ENCODE measurements at places on chromosomes 6 and 20.
A peak's percentile ranks its signal among the peaks of the same experiment; 100 is the strongest.

DNA sequence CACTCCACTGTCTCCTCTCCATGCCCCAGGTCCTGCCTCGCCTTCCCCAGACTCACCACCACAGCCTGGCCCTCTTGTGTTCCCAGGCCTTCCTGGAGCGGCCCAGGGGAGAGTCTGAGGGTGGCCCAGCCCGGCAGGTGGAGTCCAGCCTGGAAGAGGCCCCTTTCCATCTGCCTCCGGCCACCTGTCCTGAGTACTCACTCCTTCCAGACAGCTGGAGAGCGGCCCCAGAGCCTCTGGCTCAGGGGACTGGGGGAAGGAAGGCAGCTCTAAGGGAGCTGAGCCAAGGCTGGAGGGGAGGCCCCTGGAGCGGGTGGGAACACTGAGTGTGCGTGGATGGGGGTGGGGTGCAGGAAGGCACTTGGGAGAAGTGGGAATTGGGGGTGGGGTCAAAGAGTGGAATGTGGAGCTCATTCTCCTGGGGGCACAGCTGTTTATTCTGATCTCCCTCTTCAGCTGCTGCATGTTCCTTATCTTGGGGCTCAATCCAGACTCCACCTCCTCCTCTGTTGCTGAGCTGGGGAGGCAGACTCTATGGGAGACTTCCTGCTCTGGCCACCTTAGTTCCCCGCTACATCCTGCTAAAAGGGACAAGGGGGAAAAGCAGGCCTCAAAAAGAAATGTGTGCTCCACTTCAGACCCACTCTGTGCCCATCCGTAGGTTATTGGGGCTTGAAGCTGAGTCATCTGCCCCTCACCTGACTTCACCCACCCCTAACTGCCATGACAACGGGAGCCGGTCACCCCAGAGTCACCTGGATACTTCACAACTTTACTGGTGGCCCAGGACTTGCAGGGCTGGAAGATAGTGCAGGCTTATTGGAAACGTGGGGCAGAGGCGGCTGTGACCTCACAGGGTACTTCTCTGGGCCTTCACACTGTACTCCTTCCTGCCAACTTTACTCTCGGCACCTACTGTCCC, 19.5 kb upstream of the TAF8 start:
- no peak for DNase-seq

GRCh38 chr6:329888-330691, 37.8 kb downstream of the DUSP22 start:
- no peak for DNase-seq

GRCh38 chr6:109230453-109230852, 135.1 kb downstream of the CEP57L1 start:
- no peak for DNase-seq

DNA sequence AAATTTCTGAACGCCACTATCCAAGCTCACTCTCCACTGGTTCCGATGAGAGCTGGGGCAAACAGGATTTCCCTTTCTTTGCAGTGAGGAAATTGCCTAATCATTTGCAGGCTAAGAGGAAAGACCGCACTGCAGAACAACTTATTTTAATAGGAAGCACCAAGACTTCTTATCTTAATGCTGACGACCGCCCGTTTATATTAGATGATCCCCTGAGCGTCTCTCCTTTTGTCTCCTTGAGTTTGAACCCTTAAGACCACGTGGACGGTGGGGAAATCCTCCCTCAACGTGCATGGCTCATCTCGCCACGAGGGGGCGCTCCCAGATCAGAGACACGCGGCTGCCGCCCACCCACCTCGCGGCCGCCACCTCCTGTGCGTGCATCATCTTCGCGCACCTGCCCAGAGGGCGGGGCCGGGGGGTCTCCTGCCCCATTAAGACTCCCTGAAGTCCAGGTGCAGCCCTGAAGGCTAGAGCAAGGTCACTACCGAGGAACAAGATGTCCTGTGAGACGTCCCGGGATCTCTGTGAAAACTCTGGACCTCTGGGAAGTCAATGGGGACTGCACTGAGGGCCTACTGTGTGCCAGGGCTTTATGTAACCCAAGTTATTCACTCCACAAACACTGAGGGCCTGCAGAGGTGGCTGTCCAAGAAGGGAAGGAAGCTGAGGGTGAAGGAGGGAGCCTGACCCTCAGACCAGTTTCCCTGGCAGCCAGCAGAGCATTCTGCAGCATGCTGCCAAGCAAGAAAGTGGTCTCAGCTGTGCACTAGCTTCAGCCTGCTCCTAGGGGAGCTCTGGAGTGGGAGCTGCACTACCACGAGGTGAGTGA, 28.1 kb downstream of the PDYN start:
- peak; percentile 42 for DNase-seq

DNA sequence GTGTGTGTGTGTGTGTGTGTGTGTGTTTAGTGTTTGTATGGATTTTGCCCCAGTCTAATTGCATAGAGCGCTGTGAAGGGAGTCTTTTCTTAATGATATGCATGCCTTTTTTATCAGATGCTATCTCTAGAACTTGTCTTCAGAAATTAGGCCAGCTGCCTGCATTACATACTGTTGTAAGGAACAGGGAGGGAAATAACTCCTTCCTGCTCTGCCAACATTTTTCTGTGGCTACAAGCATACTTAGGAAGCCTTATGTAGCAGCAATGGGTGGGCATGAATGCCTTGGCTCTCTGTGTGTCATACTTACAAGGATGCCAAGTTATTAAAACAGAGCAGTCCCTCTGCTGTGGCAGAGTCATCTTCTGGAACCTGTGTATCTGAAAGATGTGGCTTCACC, 8.0 kb upstream of the COL21A1 start:
- DNase-seq, result no peak

DNA sequence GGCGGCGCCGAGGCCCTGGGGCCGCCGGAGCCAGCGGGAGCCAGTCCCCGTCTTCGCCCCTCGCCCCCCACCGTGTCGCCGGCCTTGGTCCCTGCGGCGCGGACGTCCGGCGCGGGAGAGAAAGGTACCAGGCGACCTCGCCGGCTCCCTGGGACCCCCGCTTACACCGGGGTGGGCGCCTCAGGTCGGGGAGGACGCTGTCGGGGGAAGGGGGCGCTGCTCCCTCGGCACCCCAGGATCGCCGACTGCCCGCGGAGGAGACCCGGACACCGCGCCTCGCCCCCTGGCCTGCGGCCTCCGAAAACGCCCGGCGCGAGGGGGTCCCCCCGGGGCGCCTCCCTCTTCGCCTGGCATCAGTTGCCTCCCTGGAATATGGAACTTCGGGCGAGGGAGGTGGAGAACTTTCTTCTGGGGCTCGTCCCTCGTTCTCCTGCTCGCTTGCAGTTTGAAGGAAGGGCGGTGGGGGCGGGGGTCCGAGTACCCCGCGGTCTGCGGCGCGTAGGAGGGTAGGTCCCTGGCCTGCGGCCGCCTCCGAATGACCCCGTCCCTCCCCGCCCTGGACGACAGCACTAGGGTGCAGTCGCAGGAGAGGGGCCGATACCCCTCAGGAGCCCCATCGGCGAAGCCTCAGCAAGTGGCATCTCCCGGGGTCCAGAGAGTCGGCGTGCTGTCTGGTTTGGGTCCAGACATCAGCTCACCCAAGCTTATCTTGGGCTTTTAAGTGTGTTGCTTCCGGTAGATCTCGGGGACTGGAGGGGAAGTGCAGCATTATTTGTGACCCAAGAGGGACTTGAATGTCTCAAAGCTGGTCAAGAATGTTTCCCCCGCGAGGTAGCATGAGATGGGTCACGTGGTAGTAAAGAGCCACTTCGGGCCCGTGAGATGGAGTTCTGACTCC, 549 bp downstream of the ANKRD6 start:
- DNase-seq, result no peak

GRCh38 chr6:101940391-101940790, 546.9 kb downstream of the GRIK2 start:
- no peak for DNase-seq

DNA sequence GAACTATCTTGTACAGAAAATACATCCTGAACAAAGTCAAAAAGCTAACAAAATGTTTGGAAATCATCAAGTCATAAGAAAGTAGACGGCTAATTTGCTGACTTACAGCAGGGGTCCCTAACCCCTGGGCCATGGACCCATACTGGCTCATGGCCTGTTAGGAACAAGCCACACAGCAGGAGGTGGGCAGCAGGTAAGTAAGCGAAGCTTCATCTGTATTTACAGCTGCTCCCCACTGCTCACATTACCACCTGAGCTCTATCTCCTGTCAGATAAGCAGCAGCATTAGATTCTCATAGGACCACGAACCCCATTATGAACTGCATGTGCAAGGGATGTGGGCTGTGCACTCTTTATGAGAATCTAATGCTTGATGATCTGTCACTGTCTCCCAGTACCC, 115.5 kb downstream of the CDK19 start:
- DNase-seq, result no peak

- no peak for DNase-seq
Observed at GRCh38 chr6:148972481-148972880, 225.7 kb downstream of the UST start.

- no peak for DNase-seq
Observed at GRCh38 chr20:24109537-24109936, 121.0 kb upstream of the GGTLC1 start.

DNA sequence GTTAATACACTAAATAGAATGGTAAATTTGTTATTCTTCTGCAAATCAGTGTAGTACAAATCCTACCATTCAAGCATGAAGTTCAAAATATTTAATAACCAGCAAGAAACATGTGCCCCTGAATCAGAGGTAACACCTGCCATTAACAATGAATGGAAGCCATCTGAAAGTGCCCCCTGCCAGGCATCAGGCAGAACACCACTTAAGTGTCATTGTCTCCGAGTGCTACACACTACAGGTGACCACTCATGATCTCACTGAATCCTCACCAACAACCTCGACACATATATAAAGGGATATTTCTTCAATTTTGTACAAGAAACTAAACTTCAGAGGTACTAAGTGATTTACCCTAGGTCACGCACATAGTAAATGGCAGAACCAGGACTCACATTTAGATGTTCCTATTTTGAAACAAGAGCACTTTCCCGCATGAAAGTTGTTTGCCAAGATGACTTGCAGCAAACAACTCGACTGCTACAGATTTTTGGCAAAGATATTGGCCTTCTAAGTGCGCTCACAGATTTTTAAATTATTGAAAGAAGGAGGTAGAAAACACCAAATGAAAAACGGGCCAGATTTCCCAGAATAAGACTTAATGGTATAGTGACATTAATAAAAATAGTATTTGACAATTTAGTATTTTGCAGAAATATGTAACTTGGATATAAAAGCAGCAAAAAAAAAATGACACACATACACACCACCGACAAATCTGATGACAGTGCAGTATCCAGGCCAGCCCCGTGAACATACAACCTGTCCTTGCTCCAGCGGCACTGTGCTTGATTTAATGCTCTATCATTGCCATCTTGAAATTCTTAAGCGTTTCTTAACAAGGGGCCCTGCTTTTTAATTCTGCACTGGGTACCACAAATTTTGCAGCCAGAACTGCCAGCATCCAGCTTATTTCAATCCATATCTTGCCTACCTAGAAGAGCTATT, 274.5 kb downstream of the ALDH8A1 start:
- no peak for DNase-seq

DNA sequence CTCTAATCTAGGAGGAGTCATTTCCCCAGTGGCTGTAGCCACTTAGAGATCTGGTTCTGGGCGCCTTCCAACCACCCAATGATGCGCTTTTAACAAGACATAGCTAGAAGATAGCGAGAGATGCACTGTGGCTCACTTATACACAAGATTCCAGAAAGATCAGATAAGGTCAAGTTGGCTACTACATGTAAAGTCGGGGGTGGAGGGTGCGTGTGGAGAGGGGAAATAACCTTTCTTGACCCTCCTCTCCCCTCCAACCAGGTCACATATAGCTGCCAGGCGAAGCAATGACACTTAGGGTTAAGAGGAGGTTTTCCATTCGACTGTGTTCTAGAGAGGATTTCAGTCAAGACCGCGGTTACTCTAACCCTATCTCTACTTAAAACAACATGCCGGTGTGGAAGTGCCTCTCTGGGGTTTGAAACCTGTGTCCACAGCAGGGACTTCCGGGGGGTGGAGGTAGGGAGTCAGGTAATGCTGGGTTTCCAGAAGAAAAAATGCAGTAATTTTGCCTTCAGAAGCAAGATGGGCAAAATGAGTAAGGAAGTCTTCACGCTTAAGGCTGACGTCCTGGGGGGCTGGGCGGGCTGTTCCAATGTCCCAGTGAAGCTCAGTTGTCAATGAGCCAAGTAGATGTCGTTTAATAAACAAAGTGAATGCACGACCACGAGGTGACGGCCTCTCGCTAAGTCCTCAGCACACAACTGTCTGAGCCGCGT, 1.8 kb upstream of the SIM1 start:
- DNase-seq, result no peak

- DNase-seq, result no peak
Observed at GRCh38 chr6:166112580-166112979, 55.1 kb downstream of the TBXT start.

- no peak for DNase-seq
Observed at GRCh38 chr6:3882431-3882830, 33.3 kb downstream of the FAM50B start.

- no peak for DNase-seq
Observed at GRCh38 chr20:59752101-59752586, 147.8 kb downstream of the PHACTR3 start.

GRCh38 chr6:77011929-77012545, 451.3 kb downstream of the HTR1B start:
- no peak for DNase-seq

DNA sequence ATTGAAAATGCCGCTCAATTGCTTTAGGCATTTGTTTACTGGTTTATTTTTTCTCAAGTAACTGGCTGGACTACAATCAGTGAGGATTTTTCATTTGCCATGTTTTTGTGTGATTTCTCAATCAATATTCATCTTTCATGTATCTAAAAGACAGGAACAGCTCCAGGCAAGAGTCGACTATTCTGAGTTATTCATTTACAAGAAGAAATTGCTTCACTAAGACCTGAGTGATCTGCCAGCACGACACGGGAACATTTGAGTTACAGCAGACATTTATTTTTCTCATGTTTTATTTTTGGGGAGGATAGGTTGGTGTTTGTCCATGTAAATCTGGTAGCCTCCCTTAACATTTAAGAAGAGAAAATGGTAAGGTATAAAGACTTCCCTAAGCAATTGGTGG, 124.1 kb downstream of the CBLN4 start:
- DNase-seq, result peak; percentile 4

DNA sequence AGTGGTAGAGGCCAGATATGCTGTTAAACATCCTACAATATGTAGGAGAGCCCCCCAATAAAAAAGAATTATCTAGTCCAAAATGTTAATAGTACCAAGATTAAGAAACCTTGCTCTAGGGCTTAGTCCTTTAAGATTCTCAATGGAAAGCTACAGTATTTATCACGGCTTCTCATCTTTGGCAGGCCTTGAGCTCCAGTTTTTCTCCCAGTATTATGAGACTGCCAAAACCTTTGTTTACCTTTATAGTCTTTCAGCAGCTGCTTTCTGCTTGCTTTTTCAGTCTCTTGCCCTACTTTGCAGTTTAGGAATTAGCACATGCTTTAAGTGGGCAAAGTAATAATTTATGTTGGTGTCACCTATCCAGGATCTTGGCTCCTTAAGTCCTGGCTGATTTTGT, 59.7 kb downstream of the NHLRC1 start:
- DNase-seq, result no peak

GRCh38 chr6:142207265-142207877, 60.3 kb downstream of the VTA1 start:
- peak; percentile 30 for DNase-seq

GRCh38 chr20:25532971-25533391, 52.4 kb downstream of the NINL start:
- DNase-seq, result no peak

- no peak for DNase-seq
Observed at GRCh38 chr6:126131246-126131645, 144.9 kb downstream of the TRMT11 start.
